MCF 10A (cell line): ENCODE measurements at places on chromosomes 5 and 9. TPM values are rescaled to one million over a fixed set of nuclear protein-coding genes. Genes with fewer than 3 reads are reported as not detected.

DNA sequence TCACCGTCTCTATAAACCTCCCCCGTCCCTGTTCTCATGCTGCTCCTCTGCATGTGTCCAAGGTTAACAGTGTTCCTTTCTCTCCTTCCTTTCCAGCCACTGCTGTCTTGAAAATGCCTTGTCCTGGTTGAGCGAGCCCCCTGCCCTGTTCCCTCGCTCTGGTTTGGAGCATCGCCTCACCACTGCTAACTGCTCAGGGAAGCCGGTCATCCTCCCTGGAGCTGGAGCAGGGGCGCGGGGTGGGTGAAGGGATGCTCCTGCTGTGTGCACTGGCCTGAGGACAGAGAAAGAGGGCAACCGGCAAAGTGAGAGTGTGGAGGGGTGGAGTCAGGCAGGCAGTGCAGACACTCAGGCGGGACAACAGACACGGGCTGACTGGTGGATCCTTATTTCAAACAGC lies 19.4 kb downstream of the UBE2QL1 start:
- no peak for DNase-seq

The RNF208 gene
- 2.5 and 3.1 TPM in 2 replicates for total RNA-seq

DNA sequence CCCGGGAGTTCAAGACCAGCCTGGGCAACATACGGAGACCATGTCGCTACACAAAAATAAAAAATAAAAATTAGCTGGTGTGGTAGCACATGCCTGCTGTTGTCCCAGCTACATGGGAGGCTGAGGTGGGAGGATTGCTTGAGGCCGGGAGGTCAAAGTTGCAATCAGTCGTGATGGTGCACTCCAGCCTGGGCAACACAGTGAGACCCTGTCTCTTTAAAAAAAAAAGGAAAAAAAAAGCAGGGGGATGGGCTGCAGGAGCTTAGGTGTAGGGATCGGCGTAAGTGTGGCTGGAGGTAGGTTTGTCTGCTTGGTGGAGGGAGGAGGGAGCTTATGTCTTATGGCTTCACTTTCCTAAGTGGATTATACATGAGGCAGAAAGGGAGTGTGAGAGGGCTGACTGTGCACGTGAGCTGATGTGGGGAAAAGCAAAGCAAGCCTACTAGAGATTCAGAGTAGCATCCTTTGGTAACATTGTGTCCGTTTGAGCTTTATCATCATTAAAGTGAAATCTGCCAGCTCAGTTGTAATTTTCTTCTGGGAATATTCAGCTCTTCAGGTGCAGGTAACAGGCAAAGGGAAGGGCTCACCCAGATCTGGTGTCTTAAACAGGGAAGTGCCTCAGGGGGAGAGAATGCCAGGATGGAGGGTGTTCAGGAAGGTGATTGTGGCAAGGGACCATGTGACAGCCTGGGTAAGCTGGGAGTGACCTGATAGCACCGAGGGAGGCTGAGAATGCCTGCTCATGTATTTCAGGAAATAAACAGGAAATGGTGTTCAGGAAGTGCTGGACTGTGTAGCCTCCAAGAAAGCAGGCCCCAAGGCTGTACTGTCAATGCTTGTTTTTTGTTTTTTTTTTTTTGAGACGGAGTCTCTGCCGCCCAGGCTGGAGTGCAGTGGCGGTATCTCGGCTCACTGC lies 17.6 kb upstream of the SETX start:
- DNase-seq = peak; percentile 15

The FTMT gene
- total RNA-seq = not detected in 2 replicates

DNA sequence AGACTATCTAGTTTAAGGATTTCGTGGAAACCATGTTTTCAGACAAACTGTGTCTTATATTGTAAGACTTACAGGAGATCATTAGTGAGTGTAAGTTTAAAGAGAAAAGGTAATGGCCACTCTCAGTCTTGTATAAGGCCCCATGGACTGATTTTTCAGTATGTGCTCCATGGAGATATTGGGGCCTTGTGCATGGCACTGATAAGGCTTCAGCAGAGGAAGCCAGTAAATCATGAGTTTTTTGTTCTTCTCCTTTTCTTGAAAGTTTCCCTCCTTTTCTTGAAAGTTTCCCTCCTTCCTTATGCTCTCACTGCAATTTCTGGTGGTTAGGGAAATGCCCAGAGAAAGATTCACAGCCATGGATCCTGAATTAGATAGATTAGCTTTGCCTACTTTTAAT lies 471.3 kb downstream of the LRRC70 start:
- no peak for DNase-seq

DNA sequence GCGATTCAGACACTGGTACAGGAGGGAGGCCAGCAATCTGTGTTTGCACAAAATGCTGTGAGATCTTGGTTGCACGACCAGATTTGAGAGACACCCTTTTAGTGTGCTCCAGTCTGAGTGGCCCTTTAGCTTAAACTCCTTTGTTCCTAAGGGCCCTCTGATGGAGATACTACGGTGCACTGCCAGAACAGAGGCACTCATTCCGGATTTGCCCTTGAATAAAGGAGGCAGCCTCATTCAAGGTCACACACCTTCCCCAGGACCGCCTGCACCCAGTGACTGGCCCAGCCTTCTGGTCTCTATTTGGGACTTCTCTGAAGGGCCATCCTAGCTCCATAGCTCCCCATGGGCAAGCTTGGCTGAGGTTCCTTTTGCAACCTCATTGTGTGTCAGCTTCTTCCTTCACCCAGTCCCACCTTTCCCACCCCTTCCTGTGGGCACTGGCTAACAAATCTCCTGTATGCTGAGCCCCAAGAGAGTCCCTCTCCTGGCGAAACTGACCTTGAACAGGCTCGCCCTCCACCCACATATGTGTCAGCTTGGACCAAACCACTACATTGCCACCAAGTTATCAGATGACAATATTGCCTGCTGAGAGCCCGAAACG lies 191.7 kb downstream of the GABBR2 start:
- no peak for DNase-seq

DNA sequence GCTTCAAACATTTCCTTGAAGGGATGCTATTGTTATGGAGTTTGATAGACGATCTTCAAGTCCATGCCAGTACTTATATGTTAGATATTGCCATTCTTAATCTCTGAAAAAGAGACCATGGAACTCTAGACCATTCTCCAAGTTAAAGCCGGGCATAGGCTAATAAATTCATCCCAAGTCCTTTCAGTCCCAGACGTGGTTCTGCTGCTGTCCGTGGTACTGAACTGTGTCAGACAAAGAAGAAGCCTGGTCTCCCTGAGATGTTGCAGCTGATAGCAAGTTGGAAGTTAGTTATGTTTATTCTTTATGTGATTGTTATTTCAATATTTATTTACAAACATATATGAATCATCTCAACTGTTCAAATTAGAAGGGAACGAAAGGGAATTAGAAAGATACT lies 158.7 kb downstream of the NMUR2 start:
- peak; percentile 80 for DNase-seq

DNA sequence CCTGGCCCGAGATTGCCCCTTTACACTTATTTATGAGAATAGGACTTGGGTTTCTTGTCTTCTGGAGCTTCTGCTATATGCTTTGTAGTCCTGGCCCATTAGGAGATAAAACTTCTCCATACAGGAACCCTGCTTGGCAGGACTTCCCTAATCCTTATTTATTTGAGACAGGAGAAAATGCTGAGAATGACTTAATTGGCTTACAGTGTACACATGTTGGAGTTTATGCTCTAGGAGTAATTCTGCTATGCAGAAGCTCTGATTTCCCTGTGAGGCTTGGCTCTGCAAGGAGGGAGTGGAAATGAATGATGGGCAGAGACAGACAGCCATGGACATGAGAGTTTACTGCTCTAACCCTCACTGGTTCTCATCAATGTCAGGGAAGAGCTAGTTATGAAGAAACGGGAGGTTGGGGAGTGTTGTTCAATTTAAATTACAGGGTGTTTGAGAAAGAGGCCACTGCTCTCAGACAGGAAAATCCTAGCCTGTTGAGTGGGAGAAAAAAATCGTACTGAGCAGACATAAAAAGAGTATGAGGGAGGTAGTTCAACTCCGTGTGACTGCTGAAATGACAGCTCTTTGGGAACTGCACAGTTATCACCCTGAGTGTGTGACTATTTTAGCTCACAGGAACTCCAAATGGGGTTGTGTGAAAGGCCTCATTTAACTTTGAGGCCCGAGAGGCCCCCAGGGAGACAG lies 37.5 kb downstream of the ACTBL2 start:
- DNase-seq = no peak

DNA sequence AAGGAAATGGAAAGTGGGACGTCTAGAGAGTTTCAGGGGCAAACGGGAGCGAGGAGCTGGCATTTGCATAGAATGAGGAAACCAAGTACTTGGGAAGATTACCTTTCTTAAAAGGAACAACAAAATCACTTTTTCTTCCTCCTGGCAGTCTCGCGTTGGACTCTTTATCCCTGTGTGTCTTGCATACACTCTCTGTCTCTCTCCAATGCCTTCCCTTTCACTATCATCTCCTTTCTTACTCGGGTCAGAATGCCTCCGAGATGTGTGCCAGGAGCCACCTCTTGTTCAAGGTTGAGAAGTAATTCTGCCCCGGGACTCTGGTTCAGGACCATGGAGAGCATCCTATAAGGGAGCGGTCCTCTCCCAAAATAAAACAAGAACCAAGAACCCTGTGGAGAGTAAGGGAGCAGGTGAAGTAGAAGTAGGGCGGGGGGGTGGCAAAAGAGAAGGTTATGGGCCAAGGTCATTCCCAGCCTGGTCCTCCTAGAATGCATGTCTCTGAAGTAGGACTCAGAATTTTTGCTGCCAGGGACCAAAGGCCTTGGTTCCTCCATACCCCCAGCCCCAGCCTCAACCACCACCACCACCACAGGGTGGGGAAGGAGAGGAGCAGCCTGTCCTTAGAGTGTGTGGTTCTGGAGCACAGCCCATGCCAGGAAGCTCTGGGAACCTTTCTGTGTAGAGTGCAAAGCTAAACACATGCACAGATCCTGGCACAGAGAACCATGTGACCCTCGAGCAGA lies 72.1 kb upstream of the ARAP3 start:
- DNase-seq = peak; percentile 82

DNA sequence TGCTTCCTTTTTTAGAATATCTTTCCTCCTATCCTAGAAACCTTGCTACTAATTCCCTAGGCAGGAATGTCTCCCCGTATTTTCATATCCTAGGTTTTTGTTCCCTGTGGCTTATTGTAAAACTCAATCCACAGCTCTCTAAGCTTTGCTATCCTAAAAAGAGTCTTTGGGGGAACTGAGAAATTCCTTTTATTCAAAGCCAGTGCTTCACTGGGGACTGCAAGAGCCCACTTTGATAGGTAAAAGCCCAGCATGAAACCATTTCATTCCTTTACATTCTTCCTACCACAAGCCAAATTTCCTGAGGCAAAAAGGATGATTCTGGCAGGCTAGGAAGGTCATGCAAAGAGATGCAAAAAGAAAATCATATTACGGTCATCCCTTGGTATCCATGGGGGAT lies 5.8 kb upstream of the HACD4 start:
- DNase-seq = no peak

- DNase-seq = no peak
These were observed 418.8 kb downstream of the KIAA0825 start for GRCh38 chr5:94199566-94199965.

The FGFR4 gene
- total RNA-seq = 1.5 and 1.8 TPM in 2 replicates

The DBH gene
- total RNA-seq = not detected in 2 replicates

- no peak for DNase-seq
These were observed 589.2 kb upstream of the KLF4 start for GRCh38 chr9:108078811-108079210.

DNA sequence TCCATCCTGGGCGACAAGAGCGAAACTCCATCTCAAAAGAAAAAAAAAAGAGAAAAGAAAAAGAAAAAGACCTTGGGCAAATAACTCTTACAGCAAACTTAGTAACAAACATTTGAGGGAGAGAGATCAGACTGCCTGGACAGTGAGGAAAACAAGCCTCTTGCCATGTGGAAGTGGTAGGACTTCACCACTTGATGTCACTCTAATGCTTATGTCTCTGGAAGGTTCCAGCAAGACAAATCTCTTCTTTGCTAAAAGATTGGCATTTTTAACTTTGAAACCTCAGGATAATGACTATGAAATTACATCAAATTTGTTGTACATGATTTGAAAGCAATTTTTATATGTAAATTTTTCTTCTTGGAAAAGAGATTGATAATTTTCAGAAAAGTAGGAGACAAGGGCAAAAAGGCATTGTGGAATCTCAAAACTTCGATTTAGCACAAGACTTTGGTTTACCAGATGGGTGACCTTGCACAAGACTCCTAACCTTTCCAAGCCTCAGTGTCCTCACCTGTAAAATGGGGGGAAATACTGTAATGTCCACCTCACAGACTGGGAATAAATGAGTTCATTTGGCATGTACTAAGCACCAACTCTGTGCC lies 5.4 kb downstream of the ACTL7B start:
- peak; percentile 60 for DNase-seq

GRCh38 chr5:30376848-30377247 lies 816.6 kb upstream of the CDH6 start:
- no peak for DNase-seq

The ARHGEF39 gene
- total RNA-seq = 2.9 and 5.1 TPM in 2 replicates

The TGFBI gene
- total RNA-seq = 623 and 892 TPM in 2 replicates

The PCSK5 gene
- total RNA-seq = 0.20 TPM in 1 of 2 replicates, not detected in the other

DNA sequence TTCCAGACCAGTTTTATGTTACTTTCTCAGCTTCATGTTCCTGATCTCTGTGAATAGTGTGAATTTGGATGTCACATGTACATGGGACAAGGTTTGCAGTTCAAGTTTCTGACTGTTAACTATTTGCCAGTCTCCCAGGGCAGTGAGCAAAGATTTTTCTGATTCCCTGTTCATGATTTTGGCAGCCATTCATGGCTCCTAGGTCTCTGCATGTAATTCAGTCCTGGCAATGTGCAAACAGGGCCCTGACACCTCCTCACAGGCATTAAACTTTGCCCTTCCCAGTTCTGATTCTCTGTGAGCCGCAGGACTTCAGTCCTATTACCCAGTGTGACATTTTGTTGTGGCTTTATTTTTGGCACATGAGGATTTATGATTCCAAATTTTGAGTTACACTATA lies 349.7 kb downstream of the ARRDC3 start:
- no peak for DNase-seq

The ZNF354C gene
- total RNA-seq = 3.9 and 4.6 TPM in 2 replicates

DNA sequence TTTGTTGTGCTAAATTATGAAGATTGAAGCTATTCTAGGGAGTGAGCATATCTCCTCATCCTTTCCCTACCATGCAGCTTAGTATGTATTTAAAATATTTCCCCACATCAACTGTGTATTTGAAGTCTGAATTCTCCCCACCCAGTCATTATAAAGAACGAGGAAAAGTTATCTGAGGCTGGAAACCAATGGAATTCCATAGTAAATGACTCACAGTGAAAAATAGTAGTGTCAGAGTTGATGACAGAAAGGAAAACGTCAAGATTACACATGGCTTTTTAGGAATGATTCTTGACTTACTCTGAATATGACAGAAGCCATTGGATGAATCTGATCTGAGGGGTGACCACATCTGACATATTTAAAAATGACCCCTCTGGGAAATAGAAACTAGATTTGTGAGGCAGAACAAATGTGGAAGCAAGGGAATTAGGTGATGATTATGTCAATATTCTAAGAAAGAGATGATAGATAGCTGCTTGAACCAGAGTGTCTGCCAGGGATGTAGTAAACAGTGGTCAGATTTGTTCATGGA lies 1768.9 kb upstream of the CDH9 start:
- peak; percentile 6 for DNase-seq

The KIF4B gene
- not detected in 2 replicates for total RNA-seq

- peak; percentile 81 for DNase-seq
These were observed 391.9 kb upstream of the WWC1 start for GRCh38 chr5:167899490-167900070.
